ELR (cell line): ENCODE measurements at places on chromosomes 7 and 10.
A peak's percentile ranks its signal among the peaks of the same experiment; 100 is the strongest.

- peak; percentile 70 for DNase-seq
These were observed 102.3 kb downstream of the JAZF1 start for GRCh38 chr7:28078036-28078901.

- DNase-seq: no peak
These were observed 81.9 kb upstream of the INSIG1 start for GRCh38 chr7:155215576-155216325.

DNA sequence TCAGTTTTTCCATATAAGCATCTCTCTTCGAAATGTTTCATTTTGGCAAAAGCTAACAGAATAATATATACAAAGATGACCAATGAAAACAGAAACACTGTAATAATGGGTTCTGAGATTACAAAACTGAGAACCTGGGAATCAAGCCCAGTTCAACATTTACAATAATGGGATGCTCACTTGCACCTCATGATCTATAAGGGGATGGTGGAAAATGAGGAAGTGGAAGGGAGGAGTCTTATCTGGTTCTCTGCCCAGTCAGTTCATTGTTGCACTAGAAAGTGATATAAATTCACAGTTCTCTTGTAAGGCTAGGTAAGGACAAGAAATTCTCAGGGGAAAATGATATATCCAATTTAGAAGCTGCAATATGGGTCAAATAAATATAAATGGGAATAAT lies 31.7 kb upstream of the RHOBTB1 start:
- no peak for DNase-seq

- DNase-seq: no peak
These were observed 17.0 kb downstream of the CLIP2 start for GRCh38 chr7:74306004-74306729.

- DNase-seq: peak; percentile 74
These were observed 22.6 kb downstream of the CUTC start for GRCh38 chr10:99754670-99755069.

DNA sequence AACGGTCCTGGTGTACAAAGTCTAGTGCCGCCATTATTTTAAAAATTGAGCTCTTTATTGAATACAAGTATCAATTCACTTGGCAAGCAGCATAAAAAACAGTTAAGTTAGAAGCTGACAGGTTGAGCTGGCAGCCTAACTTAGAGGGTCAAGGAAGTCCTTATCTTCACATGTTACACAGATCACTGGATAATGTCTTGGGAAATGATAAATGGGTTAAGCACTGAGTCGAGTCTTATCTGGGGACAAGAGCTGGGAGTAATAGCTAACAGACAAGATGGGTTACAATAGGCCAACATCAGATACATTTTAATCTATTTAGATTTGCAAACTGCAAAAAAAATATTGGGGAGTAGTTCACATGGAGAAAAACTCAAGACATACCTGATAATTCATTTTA lies 34.2 kb downstream of the SLC18A2 start:
- DNase-seq: no peak

DNA sequence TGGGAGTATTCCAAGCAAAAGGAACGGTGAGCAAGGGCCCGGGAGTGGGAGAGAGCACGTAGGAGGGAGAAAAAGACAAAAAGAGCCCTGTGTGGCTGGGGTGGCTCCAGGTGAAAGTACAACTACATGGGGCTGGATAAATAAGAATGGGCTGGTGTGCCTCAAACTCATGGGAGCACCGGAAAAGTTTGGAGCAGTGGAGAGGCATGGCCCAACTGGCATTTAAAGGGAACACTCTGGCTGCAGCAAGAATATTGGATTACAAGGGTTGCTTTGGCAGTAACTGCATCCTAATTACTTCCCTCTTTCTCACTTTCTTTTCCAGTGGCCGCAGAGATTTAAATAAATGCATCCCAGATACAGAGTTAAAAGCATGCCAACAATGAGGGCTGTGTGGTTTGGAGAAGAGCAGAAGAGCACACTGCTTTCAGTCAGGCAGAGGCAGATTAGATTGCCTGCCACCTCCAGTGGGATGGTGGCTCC lies 39.1 kb upstream of the HERPUD2 start:
- no peak for DNase-seq

DNA sequence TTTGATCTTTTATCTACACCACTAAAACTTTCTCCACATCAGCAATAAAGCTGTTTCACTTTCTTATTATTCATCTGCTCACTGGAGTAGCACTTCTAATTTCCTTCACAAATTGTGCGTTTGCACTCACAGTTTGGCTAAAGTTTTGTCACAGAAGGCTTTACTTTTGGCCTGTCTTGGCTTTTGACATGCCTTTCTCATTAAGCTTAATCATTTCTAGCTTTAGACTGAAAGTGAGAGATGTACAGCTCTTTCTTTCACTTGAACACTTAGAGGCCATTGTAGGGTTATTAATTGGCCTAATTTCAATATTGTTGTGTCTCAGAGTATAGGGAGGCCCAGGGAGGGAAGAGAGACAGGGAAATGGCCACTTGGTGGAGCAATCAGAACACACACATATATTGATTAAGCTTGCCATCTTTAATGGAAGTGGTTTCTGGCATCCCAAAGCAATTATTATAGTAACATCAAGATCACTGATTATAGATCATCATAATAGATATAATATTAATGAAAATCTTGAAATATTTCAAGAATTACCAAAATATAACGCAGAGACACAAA lies 512.5 kb downstream of the ETV1 start:
- peak; percentile 16 for DNase-seq

- DNase-seq: no peak
These were observed 94.0 kb downstream of the AKR1D1 start for GRCh38 chr7:138170298-138170697.

DNA sequence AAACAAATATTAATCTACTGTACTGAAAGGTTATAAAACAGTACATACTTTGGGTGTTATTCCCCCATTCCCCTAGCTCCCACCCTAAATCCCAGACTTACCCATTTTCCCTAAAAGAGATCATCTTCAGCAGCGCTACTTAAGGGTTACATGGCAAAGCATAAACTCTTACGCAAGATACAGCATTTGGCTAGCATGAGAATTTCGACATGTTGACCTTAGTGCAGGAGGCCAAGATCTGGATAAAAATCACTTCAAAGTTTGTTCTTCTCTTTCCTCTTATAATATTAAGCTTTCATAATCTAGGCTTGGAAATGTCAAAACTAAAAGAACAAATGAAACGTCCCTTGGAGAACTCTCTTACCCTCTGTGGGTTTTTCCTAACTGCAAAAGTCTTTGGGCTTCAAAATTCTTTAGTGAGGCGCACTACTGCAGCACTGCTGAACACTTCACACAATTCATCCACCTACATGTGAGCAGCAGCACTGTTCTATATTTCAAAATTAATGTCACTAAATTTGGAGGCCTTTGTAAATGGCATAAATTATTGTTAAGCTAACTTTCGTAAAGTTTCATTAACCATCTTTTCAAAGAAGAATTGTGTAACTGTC lies 59.5 kb upstream of the PDLIM1 start:
- DNase-seq: no peak

DNA sequence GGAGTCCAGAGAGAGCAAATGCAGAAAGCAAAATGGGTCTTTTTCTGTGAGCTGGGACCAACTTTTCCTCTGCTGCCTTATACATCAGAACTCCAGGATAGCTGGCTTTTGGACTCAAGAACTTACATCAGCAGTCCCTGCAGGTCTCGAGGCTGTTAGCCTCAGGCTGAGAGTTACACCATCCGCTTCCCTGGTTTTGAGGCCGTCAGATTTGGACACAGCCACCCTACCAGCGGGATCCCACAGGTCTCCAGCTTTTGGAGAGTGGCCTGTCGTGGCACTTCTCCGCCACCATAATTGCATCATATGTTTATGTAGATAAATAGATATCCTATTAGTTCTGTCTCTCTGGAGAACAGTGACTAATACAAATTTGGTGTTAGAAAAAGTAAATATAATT lies 64.2 kb downstream of the TRIL start:
- no peak for DNase-seq

- DNase-seq: no peak
These were observed 305.5 kb upstream of the NRG3 start for GRCh38 chr10:81569488-81569887.

GRCh38 chr10:71748671-71749191 lies 24.6 kb downstream of the VSIR start:
- DNase-seq: no peak

DNA sequence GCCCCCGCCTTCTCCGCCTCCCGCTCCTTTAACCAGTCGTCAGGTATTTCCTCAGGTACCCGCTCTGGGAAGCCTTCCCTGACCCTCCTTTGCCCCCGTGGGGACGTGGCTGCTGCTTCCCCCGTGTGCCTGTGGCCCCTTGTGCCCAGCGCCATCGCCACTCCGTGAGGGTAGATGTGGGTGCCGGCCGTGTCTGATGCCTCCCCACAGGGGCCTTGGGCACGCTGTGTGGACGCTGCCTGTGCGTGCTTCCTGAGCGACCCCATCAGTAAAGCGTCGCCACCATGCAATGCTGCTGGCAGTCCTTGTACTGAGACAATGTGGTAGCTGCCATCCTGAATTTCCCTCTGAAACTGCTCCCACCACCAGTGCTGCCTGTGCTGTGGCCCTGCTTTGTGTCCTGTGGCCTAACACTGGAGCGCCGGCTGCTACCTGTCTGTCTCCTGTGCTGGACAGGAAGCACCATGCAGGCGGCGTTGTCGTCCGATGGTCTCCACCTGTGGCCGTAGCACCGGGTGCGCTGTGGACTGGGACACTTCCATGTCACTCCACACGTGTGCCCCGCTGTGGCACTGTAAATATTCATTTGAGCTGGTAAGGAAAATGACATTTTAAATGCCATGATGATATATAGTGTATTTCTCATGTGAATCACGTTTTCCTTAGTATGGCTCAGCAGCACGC lies 213.8 kb downstream of the MGMT start:
- no peak for DNase-seq

DNA sequence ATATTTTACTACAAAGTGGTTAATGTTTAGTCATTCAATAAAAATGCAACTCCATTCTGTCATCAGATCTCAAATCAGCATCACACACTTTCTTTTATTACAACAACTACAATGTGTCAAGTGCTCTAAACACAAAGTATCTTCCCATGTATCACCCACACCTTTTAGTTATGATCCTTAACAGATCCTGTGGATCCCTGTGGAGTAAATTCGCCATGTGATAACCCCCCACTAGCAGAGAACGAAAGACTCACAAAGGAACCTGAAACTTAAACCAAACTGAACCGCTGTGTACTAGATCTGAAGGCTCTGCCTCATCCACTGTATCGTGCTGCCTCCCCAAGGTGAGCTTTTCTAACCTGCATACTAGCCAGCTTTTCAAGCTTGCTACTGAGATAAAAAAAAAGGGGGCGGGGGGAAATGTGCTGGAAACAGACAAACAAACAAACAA lies 1.7 kb downstream of the DPY19L1 start:
- peak; percentile 66 for DNase-seq

- DNase-seq: no peak
These were observed 148.3 kb downstream of the NOC3L start for GRCh38 chr10:94214481-94214893.

DNA sequence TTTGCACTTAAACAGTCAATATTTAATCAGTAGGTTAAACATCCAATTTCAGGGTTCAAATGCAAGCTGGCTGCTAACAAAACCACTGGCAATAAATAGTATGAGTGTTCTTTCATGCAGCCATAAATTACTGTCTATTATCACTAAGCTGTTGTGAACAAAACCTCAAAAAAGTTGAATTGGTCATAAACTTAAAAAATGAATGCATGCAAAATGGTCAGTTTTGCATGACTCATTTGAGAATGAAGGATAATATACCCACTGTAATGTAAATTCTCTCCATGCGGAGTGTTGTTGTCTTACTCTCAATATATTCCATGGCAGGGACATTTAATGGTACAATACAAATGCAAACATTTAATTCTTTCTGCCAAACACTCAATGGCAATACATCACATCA lies 226.4 kb downstream of the MAGI2 start:
- DNase-seq: peak; percentile 43

DNA sequence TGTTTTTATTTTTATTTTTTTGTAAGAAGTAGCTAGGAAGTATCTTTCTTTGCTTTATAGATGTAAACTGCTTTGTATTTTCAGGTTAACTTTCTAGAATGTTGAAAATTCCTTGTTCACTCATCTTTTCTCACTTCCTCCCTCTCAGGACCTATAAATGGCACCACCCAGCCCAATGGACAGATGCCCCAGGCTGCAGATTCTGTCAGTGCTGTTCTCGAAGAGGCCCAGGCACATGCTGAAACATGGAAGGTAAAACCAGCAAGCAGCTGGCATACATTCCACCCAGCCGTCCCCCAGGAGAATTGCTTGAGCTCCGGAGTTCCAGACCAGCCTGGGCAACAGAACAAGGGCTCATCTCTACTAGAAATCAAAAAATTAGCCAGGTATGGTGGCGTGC lies 47.1 kb upstream of the PDSS1 start:
- DNase-seq: no peak

GRCh38 chr7:134420424-134421125 lies 38.3 kb downstream of the AKR1B1 start:
- peak; percentile 68 for DNase-seq
